ENCODE measurements at places on chromosomes 7 and 10. TPM values are rescaled to one million over a fixed set of nuclear protein-coding genes. Genes with fewer than 3 reads are reported as not detected.

- DNase-seq: no peak
These were observed 18.2 kb downstream of the HIF1AN start for GRCh38 chr10:100553929-100554328.

- no peak for DNase-seq
These were observed 28.0 kb upstream of the TNS3 start for GRCh38 chr7:47609803-47610452.

DNA sequence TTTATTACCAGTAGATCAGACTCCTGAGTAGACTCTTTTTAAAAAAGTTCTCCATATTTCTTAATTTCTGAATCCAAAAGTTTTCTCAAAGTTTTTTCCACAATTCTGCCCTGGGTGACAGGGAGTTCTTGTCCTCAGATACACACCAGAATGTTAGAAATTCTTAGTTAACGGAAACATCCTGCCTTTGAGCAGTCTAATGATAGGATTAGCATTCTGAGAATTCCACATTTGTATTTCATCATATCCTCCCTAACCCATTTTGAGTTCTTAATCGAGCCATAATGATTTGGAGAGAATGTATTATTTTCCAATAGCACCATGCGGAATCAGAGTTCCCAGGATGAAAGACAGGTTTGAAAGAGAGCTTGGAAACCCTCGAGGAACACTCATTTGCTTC is 28.9 kb upstream of the MRPS33 start:
- DNase-seq: no peak

- no peak for DNase-seq
These were observed 51.4 kb upstream of the AOAH start for GRCh38 chr7:36775676-36776075.

- DNase-seq: no peak
These were observed 6.9 kb upstream of the ACSL5 start for GRCh38 chr10:112366992-112367391.

DNA sequence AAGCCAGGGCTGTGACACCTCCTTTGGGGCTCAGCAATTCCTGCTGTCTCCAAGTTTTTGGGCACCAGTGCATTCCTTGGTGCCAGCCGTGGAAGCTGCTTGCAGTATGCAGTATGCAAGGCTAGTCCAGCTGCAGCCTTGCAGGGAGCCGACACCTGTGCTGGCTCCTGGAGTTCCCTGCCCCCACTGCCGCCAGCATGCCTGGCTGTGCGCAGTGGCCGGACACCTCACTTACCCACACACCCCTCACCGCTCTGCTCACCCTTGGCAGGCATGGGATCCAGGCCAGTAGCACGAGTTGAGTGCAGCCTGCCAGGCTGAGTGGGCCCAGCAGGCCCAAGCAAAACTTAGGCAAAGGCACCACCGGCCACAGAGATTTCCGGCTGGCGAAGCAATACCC is 77.4 kb downstream of the SAMD9 start:
- no peak for DNase-seq

GRCh38 chr7:47389923-47390630 is 191.8 kb downstream of the TNS3 start:
- DNase-seq: no peak

DNA sequence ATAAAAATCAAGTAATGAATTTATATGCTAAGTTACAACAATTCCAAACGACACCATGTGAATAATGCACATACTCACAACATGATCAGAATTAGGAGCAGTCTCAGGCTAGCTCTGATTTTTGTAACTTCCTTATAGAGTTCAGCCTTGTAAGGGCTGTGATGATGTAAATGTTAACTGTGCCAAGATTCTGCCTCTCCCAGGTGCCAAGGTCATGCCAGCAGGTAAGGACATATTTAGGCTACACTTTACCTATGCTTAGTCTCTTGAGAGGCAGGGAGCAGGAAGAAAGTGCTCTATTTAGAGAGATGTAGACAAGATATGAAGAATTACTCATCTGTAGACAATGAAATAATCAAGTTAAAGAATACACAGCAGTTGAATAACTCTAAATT is 53.6 kb upstream of the AGR3 start:
- no peak for DNase-seq

- no peak for DNase-seq
These were observed 96.4 kb downstream of the WDR37 start for GRCh38 chr10:1152386-1153250.

GRCh38 chr7:157801971-157802675 is 465.3 kb downstream of the DNAJB6 start:
- no peak for DNase-seq

GRCh38 chr7:51077316-51077986 is 239.2 kb downstream of the COBL start:
- DNase-seq: no peak

DNA sequence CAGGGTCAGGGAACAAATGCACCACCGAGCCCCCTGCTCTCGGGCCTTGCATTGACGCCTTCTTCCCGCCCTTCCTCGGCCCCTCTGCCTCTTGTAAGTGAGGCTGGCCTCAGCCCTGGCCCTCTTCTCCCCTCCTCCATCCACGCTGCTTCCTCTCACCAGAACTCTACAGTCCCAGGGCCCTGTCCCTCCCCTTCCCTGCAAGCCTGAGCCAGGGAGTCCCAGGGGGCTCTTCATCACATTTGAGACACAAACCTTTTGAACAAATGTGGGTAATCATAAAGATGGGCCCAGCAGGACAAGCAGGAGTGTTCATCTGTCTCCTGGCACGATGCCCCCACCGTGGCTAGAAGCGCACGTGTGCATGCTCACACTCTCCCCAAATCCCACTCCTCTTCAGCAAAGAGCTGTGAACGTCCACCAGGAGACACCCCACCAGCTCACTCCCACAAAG is 57.7 kb downstream of the SLIT1 start:
- DNase-seq: no peak

DNA sequence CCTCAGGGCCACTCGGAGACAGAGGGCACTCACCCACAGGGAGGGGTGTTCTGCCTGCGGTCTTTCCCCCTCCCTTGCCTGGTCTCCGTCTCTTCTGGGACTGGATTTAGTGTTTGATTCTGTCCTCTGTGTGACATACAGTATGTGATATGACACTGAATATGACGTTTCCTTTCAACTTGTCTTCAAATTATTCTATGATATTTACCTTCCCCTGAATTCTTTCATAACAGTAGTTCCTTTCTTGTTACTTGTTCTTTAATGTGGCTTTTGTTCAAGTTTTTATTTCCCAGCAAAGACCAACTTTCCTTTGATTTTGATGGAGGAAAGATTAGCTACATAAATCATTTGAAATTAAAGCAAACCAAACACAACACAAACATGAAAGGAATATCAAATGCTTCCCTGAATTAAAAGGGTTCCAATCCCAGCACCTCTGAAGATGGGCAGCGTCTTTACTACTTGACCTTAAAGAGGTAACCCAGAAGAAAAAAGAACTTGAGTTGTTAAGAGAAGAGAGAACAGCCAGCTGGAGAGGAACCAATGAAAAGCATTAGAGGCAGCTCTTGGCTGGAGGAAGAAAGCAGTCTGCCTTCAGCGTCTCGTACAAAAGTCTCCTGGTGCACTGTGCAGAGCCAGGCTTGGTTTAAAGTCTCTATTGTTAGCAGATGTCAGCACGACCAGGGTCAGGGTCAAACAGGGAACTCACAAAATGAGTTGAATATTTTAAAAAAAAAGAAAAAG is 18.3 kb upstream of the RHEB start:
- DNase-seq: no peak

DNA sequence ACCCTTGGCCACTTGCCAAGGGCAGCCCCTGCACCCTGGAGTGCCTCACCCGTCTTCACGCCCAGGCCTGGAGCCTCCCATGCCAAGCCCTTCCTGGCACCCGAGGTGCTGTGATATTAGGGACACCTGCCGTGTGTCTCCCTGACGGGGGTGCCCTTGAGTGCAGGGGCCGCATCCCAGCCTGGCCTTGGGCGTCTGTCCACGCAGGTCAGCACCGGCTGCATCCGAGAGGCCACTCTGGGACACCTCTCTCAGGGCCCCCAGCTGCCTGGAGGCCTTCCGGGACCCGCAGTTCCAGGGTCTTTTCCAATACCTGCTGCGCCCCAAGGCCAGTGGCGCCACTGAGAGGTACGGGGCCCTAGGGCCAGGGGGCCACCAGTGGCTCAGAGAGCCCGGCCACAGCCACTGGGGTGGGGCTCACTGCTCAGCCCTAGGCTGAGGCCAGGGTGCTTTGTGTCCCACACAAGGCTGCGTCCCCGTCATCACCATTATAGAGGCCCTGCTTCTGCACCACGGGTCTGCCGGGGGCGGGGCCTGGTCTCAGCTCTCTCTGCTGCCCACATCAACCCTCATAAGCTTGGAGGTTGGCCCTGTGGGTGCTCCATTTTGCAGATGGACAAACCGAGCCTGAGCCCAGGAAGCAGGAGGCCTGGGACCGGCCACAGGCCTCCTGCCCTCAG is 12.7 kb downstream of the AP5Z1 start:
- DNase-seq: no peak

GRCh38 chr10:788796-789748 is 99.6 kb upstream of the DIP2C start:
- DNase-seq: no peak

DNA sequence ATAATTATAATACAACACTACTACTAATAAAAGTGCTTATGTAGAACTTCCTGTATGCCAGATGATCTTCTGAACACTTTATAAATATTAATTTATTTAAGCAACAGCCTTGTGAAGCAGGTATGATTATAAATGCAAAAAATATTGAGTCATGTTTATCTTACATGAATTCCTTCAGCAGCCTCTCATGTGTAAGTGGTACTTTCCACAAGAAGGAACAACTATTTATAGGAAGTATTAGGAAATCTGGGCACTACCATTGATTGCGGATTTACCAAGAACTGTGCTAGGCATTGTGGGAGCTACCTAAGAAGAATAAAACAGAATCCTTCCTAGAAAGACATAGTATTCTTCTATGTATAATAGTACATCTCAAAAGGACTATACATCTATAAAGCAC is 10.7 kb upstream of the STEAP4 start:
- no peak for DNase-seq

DNA sequence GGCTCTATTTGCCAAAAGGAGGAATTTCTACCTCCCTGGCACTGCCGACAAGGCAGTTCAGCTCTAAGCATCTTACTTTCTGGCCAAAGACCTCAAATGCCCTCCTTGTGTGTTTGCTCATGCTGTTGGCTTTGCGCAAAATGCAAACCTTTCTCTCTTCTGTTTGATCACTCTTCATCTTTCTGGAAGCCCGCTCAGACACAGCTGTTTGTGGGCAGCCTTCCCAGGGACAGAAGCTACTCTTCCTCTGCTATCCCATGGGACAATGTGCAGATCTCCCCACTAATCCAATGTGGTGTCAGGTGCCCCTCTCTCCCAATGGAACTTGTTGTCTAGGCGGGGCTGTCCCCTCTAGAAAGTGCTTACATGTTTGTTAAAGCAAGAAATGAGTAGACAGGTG is 278.7 kb downstream of the CCSER2 start:
- no peak for DNase-seq

GRCh38 chr7:19713676-19714075 is 4.8 kb upstream of the POLR1F start:
- DNase-seq: no peak

- no peak for DNase-seq
These were observed 605.6 kb upstream of the TEX47 start for GRCh38 chr7:89401099-89401498.

DNA sequence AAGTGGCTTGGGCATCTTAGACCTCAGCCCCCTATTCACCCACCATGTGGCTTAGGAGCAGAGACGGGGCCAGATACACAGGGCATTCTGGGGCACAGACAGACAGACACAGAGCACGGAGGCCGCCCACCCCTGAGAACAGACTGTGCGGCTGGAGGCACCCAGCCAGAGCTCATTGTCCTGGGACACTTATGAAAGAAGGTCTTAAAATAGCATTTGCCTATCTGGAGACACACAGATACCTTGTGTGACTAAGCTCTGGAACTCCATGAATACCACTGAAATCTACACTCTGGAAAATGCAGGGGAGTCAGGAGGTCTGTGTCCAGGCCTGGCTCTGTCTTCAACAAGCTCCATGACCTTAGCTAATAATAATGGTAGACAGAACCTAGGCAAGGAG is 41.4 kb upstream of the ADO start:
- no peak for DNase-seq

GRCh38 chr10:68871731-68872342 is 29.3 kb upstream of the DDX50 start:
- DNase-seq: no peak

DNA sequence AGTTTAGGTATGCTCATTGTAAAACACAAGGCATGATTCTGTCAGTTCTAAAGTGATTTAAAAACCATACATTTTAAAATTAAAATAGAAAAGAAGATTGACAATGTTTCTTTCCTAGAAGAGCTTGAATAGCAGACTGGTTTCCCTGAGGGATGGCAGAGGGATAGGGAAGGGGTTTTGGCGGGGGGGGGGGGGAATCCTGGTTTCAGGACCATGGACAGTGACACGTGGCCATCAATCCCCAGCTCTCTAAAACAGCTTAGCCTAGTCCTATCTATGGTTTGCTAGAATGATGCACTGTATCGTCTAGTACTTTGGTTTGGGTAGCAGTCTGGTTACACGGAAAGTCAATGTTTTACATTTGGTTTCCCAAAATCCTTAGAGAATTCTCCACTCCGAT is 88.7 kb downstream of the PHYHIPL start:
- no peak for DNase-seq

DNA sequence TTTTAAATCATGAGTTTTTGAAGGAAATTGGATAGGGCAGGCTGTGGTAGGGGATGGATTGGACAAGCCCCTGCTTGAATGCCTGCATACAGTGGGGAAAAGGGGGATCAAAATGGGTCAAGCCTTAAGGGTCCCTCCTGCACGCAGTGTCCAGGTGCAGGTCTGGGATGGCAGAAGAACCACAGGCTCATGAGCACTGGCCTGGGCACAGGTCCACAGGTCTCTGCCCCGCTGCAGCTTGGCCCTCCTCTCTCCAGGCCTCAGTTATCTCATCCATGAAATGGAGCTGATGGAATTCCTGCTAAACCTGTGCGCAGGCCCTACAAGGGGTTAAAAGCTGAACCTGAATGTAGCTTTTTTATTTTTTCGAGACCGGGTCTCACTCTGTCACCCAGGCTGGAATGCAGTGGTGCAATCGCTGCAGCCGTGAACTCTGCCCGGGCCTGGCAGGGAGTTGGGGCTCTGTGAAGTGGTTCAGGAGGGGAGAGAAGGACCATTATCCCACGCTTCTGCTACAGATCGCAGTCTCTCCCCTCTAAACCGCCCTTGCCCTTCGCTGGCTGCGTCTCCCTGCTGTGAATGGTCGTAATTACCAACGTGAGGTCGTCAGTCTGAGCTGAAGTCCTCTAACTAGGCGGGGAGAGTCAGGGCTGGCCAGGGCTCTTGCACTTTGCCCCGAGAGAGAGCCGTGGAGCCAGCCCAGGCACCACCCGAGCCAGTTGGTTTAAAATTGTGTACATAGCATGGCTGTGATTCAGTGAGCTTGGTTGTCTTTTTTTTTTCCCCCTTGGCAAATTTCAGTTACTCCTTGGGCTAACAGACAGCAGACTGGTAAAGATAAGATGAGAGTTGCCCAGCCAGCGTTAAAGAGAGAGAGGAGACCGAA is 77.5 kb upstream of the GTF2I start:
- no peak for DNase-seq

Gene GARIN1A
- total RNA-seq: 0.73 TPM

Gene CTAGE8
- 1.3 TPM for total RNA-seq

Gene PRPS1L1
- total RNA-seq: not detected

Gene SEM1
- 41.2 TPM for total RNA-seq

Gene ANKRD22
- 0.16 TPM for total RNA-seq

Gene FZD8
- total RNA-seq: 0.41 TPM

Gene SUGCT
- 0.93 TPM for total RNA-seq

Gene ZNF365
- not detected for total RNA-seq

Gene ZNF804B
- total RNA-seq: not detected

Gene SP8
- total RNA-seq: not detected

Gene CRYGN
- 0.22 TPM for total RNA-seq

Gene RHEB
- 62.5 TPM for total RNA-seq

Gene GPNMB
- 0.83 TPM for total RNA-seq

Gene PPP1R17
- not detected for total RNA-seq

Gene DGKI
- 30.2 TPM for total RNA-seq

Gene CTAGE6
- total RNA-seq: not detected
